ENCODE measurements at places on chromosomes 13 and 19. TPM values are rescaled to one million over a fixed set of nuclear protein-coding genes. Genes with fewer than 3 reads are reported as not detected.

The MUC16 gene
- total RNA-seq, result 0.85 TPM

The GARIN5A gene
- 1.5 TPM for total RNA-seq

The ZNF132 gene
- 3.3 TPM for total RNA-seq

The ZNF575 gene
- 0.28 TPM for total RNA-seq

The MYH14 gene
- 43.9 TPM for total RNA-seq

The C19orf67 gene
- total RNA-seq, result not detected

The CBARP gene
- total RNA-seq, result 8.5 TPM

The CEACAM21 gene
- not detected for total RNA-seq

The ZNF709 gene
- 0.23 TPM for total RNA-seq

The IRS2 gene
- 9.6 TPM for total RNA-seq

The REXO1 gene
- 22.7 TPM for total RNA-seq

The CRB3 gene
- total RNA-seq, result 36.9 TPM

The GFY gene
- total RNA-seq, result not detected

The ZNF492 gene
- total RNA-seq, result 0.35 TPM

The WDR87 gene
- total RNA-seq, result not detected

The SHISA2 gene
- total RNA-seq, result 1.1 TPM

The OR7D2 gene
- total RNA-seq, result not detected

The KLK4 gene
- not detected for total RNA-seq

The CNN1 gene
- 0.19 TPM for total RNA-seq

The C19orf81 gene
- total RNA-seq, result not detected

The ZIK1 gene
- 3.9 TPM for total RNA-seq

The TNNT1 gene
- 12.3 TPM for total RNA-seq
